T-helper 22 cell (primary cell): ENCODE measurements at places on chromosomes 1 and 21.

DNA sequence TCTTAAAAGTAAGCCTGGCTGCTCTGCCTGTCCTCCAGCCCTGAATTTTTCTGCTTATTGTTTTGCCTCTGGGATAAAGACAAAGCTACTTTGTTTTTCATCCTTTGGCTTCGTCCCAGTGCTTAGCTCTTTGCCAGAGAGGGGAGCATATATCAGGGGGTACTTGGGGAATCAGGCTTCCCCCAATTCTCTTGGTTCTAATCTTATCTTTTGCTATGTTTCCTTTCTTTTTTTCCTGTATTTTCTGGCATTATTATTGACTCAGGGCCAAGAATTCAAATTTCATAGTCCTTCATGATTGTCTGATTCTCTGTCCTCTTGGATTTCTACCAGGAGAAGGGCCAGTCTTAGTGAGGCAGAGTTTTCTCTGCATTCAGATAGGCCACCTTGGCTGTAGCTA is 51.2 kb downstream of the GIPC2 start:
- no peak for DNase-seq

DNA sequence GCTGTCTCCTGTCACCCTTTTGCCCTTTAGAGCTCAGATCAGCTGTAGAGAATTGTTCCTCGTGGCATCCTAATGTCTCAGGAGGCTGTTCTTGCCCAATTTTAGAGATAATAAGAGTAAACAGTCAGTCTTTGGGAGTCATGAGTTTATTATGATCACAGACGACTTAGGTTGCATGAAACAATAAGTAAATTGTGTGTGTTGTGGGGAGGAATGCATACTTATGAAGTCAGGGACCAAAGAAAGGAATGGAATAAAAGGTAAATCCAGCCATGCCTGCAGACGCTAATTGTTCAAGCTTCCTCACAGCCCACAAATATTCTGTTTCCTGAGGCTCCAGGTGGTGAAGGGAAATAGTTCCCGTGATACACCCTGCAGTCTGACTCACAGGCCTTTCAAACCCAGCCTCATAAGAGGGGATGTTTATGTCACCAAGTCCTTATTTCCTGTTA is 897 bp downstream of the EPHX4 start:
- no peak for DNase-seq

- DNase-seq = no peak
Measured at GRCh38 chr1:61534847-61535246, 190.1 kb downstream of the TM2D1 start.

DNA sequence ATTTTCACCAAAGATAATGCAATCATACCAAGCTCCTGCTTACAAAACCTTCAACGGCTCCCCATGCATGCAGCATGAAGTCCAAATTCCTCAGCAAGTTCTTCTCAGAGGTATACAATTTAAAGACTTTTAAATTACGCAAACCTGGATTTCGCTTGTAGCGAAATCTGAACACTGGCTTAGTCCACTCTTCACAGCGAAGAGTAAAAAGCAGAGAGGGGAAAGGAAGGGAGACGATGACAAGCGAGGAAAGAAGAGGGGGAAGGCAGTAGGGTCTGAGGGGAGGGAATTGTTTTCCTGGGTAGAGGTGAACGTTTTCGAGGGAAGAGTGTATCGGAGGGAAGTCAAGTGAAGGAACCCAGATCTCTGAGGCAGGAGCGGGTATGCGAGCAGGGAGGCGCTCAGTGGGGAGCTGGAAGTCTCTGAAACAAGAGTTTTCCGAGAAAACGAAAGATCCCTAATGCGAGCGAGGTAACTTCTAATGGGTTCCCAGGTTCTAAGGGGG is 790 bp downstream of the TESK2 start:
- DNase-seq = no peak

DNA sequence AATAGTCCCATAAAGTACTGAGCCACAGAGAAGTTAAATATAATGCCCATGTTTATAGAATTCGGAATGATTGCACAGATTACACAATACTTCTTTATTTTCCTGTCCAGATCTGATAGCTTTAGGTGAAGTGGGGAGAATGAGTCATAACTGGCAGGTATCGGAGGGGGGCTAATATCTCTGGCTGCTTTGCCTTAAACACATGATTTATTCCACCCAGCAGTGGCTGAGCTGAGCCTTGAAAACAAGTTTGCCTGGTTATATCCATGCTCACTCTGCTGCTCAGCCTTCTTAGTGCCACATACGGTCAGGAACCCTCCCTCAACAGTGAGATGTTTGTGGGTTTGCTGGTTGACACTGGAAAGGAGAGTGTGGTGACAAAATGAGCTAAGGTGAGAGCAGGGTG is 119.7 kb upstream of the ZNF648 start:
- no peak for DNase-seq

GRCh38 chr21:41641510-41641815 is 125.4 kb downstream of the RIPK4 start:
- no peak for DNase-seq

DNA sequence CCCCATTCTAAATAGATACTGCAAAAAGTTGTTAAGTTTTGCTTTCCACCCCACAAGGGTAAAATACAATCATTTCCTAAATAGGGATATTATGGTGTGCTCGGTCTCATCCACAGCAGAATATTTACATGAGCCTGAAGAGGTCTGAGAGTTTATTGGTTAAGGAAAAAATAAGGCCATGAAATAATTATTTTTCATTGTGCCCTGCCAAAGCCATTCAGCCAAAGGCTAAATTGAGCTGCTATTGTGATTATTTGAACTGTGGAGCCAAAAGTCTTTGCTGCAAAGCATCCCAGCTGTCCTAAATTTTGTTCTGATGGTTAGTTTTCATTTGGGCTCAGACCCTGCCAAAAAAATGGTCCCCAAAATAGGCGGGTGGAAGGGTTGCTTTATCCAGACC is 298.7 kb upstream of the ESRRG start:
- no peak for DNase-seq

GRCh38 chr1:34113362-34113761 is 51.7 kb downstream of the CSMD2 start:
- DNase-seq = no peak

- no peak for DNase-seq
Measured at GRCh38 chr1:143720087-143721023, 251.4 kb downstream of the FAM72C start.

GRCh38 chr1:41038110-41038509 is 16.6 kb upstream of the SLFNL1 start:
- no peak for DNase-seq

DNA sequence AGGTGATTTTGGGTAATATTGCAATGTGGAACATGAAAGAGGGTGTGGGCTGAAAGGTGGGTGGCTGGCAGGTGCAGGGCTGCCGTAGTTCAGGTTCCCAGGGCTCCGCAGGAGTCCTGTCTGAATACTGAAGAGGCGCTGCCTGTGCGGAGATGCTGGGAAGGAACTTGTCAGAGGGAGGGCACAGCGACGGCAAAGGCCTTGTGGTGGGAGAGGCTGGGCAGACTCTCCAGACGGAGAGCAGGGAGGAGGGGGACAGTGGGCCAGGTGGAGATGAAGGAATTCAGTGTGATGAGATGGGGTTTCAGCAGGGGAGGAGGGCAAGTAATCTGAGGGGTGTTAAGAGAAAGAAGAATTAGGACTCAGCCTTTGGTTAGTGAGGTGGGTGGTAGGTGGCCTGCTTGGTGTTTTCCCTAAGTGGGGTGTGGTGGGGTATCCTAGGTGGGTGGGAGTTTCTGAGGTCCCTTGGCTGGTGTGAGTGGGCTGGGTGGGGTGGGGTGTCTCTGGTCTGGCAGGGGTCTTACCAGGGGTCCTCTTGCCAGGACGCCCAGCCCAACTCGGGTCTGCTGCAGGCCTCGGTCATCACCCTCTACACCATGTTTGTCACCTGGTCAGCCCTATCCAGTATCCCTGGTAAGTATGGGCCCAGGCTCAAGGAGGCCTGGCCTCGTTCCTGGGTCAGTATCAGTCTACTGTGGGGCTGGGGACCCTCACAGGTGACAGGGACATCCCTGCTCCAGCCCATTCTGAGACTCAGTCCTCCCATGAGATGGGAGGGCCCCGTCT is 15.6 kb downstream of the SERINC2 start:
- no peak for DNase-seq

DNA sequence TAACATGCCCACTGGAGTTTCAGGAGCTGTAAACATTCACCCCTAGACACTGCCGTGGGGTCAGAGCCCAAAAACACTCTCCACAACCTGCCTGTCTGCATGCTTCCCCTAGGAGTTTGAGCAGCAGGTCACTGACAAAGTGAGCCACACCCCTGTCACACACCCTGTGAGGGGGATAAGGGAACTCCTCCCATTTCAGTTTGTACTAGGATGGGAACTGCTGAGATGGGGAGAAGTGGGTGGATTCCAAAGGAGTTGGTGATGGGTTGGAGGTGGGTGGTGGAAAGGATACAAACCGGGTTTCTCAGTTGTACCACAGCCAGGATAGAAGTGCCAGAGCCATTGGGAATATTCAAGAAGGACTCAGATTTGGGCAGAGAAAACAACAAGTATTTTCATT is 140.2 kb downstream of the MIS18A start:
- DNase-seq = no peak

GRCh38 chr1:171744986-171745385 is 3.1 kb upstream of the VAMP4 start:
- DNase-seq = no peak
